NCI-H460 (cell line): ENCODE measurements at places on chromosomes 6 and 20. TPM values are rescaled to one million over a fixed set of nuclear protein-coding genes. Genes with fewer than 3 reads are reported as not detected.

GRCh38 chr6:111417946-111418345 lies 65.1 kb downstream of the REV3L start:
- no peak for DNase-seq

DNA sequence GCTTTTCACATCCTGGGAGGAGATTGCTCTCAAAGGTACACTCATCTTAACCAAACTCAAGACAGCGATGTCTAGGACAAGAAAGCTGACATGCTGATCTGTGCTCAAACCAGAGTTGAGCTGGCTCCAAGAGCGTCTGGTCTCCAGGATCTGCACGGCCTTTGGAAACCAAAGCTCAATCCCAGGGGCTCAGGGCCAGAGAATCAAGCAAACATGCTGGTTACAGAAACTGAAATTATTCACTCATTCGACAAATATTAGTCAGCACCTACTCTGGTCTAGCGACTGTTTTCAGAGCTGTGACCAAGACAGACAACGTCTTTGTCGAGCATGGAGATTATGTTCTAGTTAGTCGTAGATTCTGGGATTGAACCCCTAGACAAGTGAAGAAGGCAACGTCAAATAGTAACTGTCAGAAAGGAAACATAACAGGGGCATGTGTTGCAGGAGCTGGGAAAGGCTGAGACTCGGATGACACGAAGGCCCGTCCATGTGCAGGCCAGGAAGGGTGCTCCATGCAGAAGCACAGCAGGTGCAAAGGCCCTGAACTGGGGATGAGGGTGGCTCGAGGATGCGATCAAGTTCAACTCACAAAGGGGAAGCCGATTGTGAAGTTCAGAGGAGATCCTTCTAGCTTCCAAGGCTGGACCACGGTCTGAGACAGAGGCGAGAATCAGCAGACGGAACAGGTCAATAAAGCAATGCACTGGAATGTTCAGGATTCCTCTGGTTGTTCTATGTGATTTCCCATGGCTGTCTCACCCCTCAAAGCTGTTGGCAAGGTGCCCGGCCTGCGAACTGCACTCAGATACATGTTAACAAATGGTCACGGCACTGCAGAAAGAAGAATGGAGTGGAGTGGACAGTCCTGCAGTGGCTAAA lies 12.5 kb upstream of the PCK1 start:
- DNase-seq, result no peak

DNA sequence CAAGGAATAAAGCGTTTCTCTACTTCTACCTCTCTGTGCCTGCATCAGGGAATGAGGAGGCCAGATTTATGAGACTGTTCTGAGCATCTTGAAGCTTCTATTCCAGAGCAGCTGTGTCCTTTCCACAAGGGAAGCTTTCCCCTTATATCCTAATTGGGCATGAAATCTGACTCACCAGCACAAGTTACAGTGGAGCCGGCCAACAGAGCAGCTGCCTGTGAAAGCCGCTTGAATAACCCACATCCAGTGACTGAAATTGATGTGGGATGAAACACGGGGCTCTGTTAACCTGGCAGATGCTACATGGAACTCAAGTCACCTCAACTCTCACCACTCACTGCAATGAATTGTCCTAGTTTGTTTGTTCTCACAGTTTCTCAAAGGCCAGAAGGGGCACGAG lies 400.3 kb downstream of the TFAP2A start:
- no peak for DNase-seq

DNA sequence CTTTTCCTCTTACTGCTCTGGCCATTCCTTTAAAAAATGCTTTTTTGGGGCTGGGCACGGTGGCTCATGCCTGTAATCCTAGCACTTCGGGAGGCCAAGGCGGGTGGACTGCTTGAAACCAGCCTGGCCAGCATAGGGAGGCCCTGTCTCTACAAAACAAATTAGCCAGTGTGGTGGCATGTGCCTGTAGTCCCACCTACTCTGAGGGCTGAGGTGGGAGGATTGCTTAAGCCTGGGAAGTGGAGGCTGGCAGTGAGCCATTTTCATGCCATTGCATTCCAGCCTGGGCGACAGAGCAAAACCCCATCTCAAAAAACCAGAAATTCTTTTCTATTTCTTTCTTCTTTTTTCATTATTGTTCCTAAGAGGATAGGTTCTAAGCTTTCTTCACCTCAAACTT lies 36.9 kb upstream of the RNF144B start:
- DNase-seq, result no peak

GRCh38 chr20:48192109-48192508 lies 406.8 kb upstream of the SULF2 start:
- no peak for DNase-seq

GRCh38 chr20:11372876-11373790 lies 544.6 kb upstream of the BTBD3 start:
- no peak for DNase-seq

- DNase-seq, result no peak
Measured at GRCh38 chr20:47191074-47191673, 165.3 kb downstream of the ZMYND8 start.

GRCh38 chr20:38973107-38973506 lies 11.0 kb downstream of the DHX35 start:
- no peak for DNase-seq

DNA sequence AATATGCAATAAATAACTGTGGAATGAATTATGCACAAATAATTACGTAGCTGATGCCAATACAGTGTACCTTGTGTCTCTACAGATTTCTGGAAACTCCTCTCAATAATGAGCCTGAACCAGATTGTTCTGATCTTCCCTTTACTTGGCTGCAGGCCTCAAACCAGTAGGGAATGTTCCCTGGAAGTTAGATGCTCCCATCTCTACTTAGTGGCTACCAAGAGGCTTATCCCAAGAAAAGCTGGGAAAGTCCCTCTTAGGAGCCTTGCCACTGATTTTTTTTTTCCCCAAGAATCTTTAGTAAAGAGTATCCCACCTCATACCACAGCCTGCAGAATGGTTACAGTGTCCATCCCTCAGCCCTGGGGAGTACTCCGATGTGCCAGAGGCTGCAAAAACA lies 702.1 kb downstream of the RFPL4B start:
- DNase-seq, result no peak

DNA sequence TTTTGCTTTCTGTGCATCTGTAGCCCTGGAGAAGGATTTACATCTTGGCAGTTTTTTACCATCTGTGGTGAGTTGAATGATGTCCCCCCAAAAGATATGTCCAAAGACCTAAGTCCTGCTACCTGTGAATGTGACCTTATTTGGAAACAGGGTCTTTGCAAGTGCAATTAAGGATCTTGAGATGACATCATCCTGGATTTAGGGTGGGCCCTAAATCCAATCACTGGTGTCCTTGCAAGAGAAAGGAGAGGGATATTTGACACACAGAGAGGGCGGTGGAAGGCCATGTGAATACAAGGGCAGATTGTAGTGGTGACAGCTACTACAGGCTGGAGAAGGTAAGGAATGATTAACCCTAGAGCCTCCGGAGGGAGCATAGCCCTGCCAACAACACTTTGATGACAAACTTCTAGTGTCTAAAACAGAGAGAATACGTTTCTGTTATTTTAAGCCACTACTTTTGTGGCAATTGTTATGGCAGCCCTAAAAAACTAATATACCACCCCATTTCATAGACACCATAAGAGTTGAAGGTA lies 35.1 kb downstream of the MKKS start:
- no peak for DNase-seq

GRCh38 chr6:30776390-30777154 lies 32.2 kb upstream of the IER3 start:
- no peak for DNase-seq

DNA sequence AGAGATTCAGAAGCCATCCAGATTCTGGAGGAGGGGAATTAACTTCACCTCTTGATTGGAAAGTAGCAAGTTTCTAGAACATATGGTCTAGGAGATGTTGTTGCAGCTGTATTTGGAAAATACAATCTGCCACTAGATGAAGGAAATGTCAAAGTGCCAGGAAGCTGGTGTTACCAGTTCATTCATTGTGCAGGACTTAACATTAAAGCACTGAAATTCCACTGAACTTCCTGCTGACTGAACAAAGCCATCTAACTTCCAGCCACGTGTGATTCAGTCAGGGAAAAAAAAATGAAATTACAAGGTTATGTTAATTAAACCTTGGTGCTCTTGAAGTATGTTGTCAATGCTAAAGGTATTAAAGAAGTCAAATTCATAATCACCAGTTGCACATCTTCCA lies 321.5 kb upstream of the SASH1 start:
- DNase-seq, result no peak

- no peak for DNase-seq
Measured at GRCh38 chr6:156423829-156424228, 353.3 kb upstream of the ARID1B start.

- no peak for DNase-seq
Measured at GRCh38 chr20:46990017-46990595, 95.5 kb downstream of the EYA2 start.

GRCh38 chr6:80742481-80742880 lies 636.0 kb downstream of the BCKDHB start:
- peak; percentile 17 for DNase-seq

GRCh38 chr6:10720265-10720959 lies 2.5 kb upstream of the TMEM14C start:
- no peak for DNase-seq

DNA sequence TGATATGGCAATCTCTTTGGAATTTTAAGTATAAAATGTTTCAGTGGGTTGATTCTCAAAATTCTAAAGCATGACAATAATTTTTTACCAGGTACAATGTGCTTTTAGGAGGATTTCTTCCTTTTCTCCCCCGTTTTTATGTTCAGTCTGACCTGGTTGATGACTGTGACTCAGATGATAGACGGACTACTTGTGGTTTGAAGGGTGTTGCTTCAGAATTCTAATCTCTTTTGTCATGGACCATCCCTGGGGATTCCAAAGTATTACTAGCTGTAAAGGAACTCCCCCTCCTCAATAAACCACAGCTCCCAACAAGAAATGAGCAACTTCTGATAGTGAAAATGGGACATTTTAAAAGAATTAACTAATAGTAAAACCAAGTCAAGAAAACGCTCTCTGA lies 34.9 kb upstream of the TNFAIP3 start:
- no peak for DNase-seq

DNA sequence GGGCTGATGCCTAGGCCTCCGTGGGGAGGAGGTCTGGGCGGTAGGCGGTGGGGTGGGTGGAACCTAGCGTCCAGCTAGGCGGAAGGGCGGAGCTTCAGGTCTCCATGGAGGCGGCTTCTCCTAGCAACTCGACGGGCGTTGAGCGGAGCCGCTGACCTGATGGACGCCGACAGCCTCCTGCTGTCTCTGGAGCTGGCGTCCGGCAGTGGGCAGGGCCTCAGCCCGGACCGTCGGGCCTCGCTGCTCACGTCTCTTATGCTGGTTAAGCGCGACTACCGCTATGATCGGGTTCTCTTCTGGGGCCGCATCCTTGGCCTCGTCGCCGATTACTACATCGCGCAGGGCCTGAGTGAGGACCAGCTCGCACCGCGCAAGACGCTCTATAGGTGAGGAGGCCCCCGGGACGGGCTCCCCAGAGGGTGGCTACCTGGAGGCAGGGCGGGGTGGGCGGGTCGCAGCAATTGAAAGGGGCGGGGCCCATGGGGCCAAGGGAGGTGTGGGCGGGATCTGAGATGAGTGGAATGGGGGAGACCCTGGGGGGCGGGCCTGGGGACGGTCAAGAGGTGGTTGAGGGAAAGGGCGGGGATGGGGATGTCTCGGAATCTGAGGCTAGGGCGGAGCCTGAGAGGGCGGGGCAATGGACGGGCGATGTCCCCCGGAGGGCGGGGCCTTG lies at the start of gene RSPH9:
TSS of gene RSPH9 (plus strand) at position 97 of the 673 bp plus-strand sequence. CDS start at position 160, 63 bp downstream.
- no peak for DNase-seq

GRCh38 chr20:58602124-58602523 lies 49.0 kb upstream of the STX16 start:
- no peak for DNase-seq

DNA sequence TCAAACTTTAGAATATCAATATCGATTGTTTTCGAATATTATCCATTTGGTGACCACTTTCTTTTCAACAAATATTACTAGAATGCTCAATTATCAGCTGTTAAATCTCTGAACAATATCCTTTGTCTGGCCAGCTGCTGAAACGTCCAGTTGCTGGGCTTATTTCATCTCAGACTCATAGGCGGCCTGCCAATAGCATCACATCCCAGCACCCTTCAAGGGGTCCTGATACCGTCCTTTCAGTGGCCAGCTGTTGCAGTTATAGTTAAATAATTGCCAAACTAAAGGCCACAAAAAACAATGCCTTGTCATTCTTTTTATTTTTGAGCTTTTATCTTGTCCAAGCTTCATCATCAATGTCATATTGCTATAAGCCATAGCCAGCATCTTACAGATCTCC lies 1006.8 kb upstream of the MANEA start:
- DNase-seq, result no peak

DNA sequence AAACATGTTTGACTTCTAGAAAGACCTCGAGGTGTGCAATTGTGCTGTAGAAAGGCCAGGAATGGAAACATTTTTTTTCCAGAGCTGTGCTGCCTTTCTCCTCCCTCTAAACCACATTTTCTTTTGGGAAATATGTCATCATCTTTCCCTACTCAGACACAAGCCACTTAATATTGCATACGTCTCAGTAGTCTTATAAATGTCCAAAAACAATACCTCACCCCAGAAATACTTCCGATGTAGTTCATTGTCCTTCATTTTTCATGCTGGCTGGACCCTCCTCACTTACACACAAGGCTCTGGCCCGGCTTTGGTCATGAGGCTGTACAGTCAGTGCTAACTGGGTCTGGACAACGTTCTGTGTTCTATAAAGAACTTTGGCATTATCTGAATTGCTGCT lies 126.4 kb downstream of the SCML4 start:
- no peak for DNase-seq

DNA sequence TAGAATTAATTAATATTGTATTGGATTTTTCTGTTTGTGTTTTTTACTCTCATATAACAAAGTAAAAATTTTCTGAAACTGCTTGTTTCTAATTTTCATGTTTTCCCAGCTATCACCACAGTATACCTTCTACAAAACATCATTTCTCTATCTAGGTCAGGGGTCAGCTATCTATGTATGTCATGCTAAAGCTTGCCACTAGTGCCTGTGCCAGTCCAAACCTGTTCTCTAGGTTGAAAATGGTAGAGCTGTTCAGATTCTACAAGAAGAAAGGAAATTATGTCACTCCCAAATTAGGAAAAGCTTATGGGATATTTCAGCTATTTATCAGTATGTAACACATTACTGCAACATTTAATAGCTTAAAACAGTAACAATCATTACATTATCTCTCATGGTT lies 5.8 kb upstream of the ME1 start:
- no peak for DNase-seq

DNA sequence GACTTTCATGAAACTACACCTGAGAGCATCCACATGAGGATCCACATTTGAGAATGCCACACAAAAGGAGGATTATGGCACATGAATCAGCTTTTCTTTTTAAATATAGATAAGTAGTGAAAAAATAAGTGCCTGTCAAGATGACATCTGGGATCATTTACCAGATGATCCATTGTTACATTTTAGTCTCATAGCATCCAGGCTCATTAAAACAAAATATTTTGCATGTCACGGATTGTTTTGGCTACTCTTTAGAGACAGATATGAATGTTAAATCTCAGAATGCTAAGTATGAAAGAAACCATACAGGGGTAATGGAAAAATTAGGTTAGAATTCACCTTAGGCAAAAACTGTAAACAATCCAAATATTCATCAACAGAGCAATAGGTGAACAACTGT lies 66.7 kb downstream of the MYO6 start:
- no peak for DNase-seq

- no peak for DNase-seq
Measured at GRCh38 chr20:36881888-36882287, 6.0 kb downstream of the TLDC2 start.

Gene RBBP8NL
- not detected in 2 replicates for total RNA-seq

Gene KIF13A
- 13.3 and 16.9 TPM in 2 replicates for total RNA-seq

Gene TFAP2D
- not detected in 2 replicates for total RNA-seq

Gene KCNG1
- total RNA-seq, result 77.5 and 84.3 TPM in 2 replicates

Gene RBPJL
- not detected in 2 replicates for total RNA-seq

Gene DNMT3B
- total RNA-seq, result 1.0 and 2.2 TPM in 2 replicates

Gene OR2H2
- total RNA-seq, result not detected in 2 replicates

Gene AK9
- total RNA-seq, result 4.7 and 5.6 TPM in 2 replicates

Gene GSTA3
- total RNA-seq, result not detected in 2 replicates

Gene KIF25
- total RNA-seq, result not detected in 2 replicates
